Memory B cell (primary cell): ENCODE measurements at places on chromosomes 2 and 18.

DNA sequence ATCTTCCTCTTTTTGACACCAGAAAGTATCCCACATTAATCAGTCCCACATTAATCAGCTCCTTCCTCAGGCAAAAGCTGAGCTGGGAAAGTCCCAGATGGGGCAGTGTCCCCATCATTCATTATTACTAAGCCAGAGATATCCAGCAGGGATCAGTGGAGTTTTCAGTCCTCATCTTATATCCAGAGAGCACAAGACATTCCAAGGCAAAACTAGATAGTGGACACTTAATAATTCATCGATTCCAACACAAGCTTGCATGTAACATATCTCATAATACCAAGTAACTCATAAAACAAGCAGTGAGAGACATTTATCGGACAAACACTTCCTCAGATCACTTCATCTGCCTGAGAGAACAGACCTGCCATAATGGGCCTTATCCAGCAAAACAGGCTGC lies 53.1 kb downstream of the MCFD2 start:
- no peak overlapping the region for H3K4me3 ChIP-seq
- H3K4me1 ChIP-seq = peaks cover 5% of the 10 kb centered on the region
- H3K36me3 ChIP-seq = peaks cover 10% of the 10 kb centered on the region
- H3K27ac ChIP-seq = no peak overlapping the region

- H3K27ac ChIP-seq = no peak overlapping the region
- H3K4me3 ChIP-seq = no peak overlapping the region
- no peaks in the 10 kb centered on the region for H3K36me3 ChIP-seq
Measured at GRCh38 chr2:175815537-175815936, 186.5 kb downstream of the LNPK start.

- H3K4me1 ChIP-seq = no peaks in the 10 kb centered on the region
- no peak for DNase-seq
- H3K36me3 ChIP-seq = no peaks in the 10 kb centered on the region
- no peaks in the 10 kb centered on the region for H3K27me3 ChIP-seq
Measured at GRCh38 chr2:14220101-14220500, 412.4 kb upstream of the LRATD1 start.

GRCh38 chr2:61807036-61807757 lies 46.7 kb downstream of the FAM161A start:
- H3K27me3 ChIP-seq = peaks cover 14% of the 10 kb centered on the region
- no peak overlapping the region for H3K27ac ChIP-seq
- no peaks in the 10 kb centered on the region for H3K36me3 ChIP-seq
- DNase-seq = no peak
- H3K4me1 ChIP-seq = peaks cover 3% of the 10 kb centered on the region

DNA sequence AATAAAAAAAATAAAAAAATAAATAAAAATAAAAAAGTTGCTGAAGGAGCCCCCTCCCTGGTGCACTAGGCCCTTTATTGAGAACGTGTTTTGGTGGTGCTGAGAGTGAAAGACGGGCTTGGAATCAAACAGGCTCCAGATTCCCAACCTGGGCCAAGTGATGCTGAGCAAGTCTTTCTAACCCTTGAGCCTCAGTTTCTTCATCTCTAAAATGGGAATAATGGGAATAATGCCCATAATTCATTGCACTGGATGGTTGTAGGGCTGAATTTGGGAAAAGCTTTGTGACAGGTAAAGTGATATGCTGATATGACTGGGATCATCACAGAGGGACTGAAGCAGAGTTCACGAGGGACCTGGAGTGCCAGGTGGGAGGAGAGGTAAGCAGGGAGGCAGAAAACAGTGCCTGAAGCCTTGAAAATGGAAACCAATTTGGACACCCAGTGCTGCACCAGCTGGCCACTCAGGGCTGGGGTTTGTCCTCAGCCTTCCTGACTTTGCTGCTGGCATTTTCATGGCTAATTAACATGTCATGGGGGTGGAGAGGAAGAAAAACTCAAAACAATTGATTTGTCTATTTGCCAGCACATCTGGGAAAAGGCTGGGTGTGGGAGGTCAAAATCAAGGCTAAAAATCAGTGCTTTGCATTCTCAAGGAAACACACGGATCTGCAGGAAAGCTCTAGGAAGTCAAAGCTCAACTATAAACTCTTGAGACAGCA lies 241.3 kb downstream of the LOXHD1 start:
- no peak overlapping the region for H3K4me3 ChIP-seq
- no peaks in the 10 kb centered on the region for H3K36me3 ChIP-seq
- DNase-seq = no peak
- peaks cover 5% of the 10 kb centered on the region for H3K27me3 ChIP-seq
- H3K27ac ChIP-seq = no peak overlapping the region
- peaks cover 4% of the 10 kb centered on the region for H3K4me1 ChIP-seq

- peaks cover 12% of the 10 kb centered on the region for H3K4me1 ChIP-seq
- H3K27ac ChIP-seq = no peak overlapping the region
- DNase-seq = no peak
- H3K36me3 ChIP-seq = no peaks in the 10 kb centered on the region
- no peaks in the 10 kb centered on the region for H3K27me3 ChIP-seq
Measured at GRCh38 chr18:56240405-56240804, 398.0 kb downstream of the TXNL1 start.

DNA sequence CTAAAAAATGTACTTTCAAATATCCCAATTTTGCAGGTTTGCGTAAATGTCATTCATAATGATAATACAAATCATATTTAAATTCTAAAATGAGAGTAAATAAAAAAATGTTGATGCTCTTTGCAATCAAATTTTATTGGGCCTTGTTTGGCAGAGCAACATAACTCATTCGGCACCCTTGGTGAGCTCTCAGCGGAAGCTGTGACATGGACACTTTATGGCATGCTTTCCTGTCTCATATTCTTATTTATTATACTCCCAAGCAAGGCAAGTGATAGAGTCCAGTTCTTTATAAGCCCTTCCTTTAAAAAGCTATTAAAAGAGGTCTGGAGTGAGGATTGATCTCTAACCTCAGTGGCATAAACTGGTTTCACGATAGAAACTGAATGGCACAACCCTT lies 1493.2 kb upstream of the NXPH2 start:
- no peaks in the 10 kb centered on the region for H3K36me3 ChIP-seq
- H3K27me3 ChIP-seq = no peaks in the 10 kb centered on the region
- no peak for DNase-seq
- H3K4me1 ChIP-seq = no peaks in the 10 kb centered on the region
- H3K27ac ChIP-seq = no peak overlapping the region
- no peak overlapping the region for H3K4me3 ChIP-seq

GRCh38 chr2:217383620-217384019 lies 523.8 kb upstream of the TNP1 start:
- H3K27ac ChIP-seq = no peak overlapping the region
- no peaks in the 10 kb centered on the region for H3K36me3 ChIP-seq
- DNase-seq = no peak
- no peaks in the 10 kb centered on the region for H3K4me1 ChIP-seq

DNA sequence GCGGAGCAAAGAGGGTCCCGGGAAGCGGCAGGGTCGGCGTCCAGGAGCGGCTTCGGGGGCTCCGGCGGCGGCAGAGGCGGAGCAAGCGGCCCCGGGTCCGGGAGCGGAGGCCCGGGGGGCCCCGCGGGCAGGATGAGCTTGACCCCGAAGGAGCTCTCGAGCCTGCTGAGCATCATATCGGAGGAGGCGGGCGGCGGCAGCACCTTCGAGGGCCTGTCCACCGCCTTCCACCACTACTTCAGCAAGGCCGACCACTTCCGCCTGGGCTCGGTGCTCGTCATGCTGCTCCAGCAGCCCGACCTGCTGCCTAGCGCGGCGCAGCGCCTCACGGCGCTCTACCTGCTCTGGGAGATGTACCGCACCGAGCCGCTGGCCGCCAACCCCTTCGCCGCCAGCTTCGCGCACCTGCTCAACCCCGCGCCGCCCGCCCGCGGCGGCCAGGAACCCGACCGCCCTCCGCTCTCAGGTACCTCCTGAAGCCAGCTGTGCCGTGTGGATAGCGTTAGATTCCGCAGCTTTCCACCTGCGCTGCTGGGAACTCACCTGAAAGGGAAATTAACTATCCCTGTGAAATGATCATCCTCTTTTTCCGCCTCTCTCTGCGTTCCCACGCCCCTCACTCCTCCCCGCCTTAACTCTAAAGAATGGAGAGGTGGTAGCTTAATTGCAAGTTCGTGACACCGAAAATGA lies 472 bp downstream of the CNOT11 start:
- peak overlapping the region; percentile 93 for H3K27ac ChIP-seq
- peaks cover 5% of the 10 kb centered on the region for H3K36me3 ChIP-seq
- H3K27me3 ChIP-seq = no peaks in the 10 kb centered on the region

GRCh38 chr18:31998880-31999412 lies 19.7 kb upstream of the RNF125 start:
- H3K36me3 ChIP-seq = no peaks in the 10 kb centered on the region
- H3K27me3 ChIP-seq = peaks cover 3% of the 10 kb centered on the region
- no peak overlapping the region for H3K27ac ChIP-seq
- DNase-seq = no peak
- H3K4me3 ChIP-seq = no peak overlapping the region
- peaks cover 3% of the 10 kb centered on the region for H3K4me1 ChIP-seq
